ENCODE measurements at places on chromosomes 3 and 15.
A peak's percentile ranks its signal among the peaks of the same experiment; 100 is the strongest.

DNA sequence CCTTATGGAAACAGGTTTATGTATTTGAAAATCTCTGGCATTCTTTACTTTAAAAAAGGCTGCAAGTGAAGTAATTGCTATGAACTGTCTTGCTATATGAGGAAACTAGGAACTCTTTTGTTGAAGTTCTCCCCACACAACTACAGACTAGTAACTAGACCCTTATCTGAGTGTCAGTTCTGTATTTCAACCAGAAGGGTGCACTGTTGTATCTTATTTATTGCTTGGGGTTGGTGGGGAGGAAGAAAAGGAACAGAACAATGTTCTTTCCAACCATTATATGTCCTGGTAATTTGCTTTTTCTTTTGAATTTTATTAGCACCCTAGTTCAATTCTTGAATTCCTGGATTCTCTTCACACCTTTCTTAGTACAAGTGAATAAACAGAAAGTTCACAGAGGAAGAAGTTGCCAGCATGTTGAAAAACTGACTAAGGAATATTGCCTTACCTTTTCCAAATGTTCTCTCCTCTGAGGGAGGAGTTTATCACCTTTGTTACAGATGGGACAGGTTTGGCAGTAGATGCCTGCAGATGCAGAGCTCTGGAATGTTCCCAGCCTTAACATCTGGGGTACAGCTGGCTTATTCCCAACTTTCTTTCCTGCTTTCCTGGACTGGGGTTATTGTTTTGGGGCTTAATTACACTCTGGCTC lies 162.4 kb upstream of the CFAP20DC start:
- no peak for DNase-seq

- DNase-seq: no peak
Measured at GRCh38 chr15:76160426-76161152, 100.8 kb downstream of the TMEM266 start.

GRCh38 chr3:65809641-65810150 lies 229.0 kb downstream of the MAGI1 start:
- no peak for DNase-seq

GRCh38 chr3:131174752-131175151 lies 148.1 kb downstream of the NEK11 start:
- DNase-seq: no peak

- no peak for DNase-seq
Measured at GRCh38 chr3:153619268-153619667, 457.2 kb downstream of the RAP2B start.

GRCh38 chr3:61420136-61420759 lies 141.1 kb upstream of the PTPRG start:
- no peak for DNase-seq

- DNase-seq: no peak
Measured at GRCh38 chr3:81554801-81555200, 206.6 kb downstream of the GBE1 start.

DNA sequence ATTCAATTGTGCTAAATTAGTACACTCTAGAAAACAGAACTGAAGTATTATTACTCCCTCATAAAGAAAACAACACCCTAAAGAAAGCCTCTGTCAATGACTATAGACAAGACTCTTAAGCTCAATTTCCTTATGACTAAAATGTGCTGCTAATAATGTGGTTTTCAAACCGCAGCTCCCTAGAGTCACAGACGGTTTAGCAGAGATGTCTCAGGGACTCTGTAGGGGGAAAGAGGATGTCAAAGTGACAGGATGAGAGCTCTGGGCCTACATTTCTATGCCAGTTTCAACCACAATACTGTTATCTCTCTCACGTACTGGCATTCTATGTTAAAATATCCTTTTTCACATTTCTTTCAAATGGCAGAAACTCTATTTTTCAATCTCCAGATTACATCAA lies 37.6 kb upstream of the WDR49 start:
- DNase-seq: no peak

- DNase-seq: no peak
Measured at GRCh38 chr15:63369781-63370180, 11.9 kb downstream of the CA12 start.

- DNase-seq: no peak
Measured at GRCh38 chr3:113243071-113243470, 31.7 kb downstream of the BOC start.

DNA sequence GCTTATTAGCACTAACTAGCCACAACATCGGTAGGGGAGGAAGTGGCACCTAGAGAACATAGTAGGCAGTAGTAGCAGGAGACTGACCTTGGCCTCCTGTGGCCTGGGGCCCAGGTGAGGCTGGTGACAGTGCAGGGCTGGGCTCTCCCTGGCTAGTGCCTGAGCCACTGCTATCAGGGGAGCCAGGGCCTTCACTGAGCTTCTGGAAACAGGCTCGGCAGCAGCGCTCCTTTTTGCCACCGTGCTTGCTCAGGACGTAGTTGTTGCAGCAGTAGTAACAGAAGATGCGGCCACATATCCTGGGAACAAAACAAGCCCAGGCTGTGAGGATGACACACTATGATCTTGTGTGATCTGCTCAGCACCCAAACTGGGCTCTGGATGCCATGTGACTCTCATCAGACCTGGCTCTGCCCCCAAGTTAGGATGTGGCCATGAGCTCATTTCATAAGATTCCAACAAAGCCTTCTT lies 15.1 kb downstream of the CXCR6 start:
- DNase-seq: no peak

DNA sequence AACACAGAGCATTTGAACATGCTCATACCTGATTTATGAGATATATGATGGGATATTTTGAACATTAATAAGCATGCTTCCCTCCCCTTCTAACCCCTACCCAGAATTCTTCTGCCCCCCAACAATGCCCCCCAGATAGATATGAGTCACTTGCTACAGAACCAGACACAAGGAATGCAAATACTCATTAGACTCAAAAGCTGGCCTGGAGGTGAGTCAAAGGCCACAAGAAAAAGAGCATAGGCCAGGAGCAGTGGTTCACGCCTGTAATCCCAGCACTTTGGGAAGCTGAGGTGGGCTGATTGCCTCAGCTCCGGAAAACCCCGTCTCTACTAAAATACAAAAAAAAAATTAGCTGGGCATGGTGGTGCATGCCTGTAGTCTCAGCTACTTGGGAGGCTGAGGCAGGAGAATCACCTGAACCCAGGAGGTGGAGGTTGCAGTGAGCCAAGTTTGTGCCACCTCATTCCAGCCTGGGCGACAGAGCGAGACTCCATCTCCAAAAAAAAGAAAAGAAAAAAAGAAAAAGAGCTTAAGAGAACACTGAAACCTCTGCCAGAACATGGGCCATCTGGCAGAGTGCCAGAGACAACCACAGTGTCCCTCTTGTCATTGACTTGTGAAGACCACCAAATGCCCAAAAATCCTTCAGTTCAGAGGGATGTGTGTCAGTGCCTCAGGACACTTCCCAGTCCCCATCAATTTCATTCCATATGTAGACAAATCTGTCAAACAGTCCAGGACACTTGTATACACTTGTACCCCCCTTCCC lies 3.9 kb upstream of the SH3GL3 start:
- no peak for DNase-seq

GRCh38 chr3:42635111-42635510 lies 18.4 kb upstream of the ZBTB47 start:
- DNase-seq: no peak

DNA sequence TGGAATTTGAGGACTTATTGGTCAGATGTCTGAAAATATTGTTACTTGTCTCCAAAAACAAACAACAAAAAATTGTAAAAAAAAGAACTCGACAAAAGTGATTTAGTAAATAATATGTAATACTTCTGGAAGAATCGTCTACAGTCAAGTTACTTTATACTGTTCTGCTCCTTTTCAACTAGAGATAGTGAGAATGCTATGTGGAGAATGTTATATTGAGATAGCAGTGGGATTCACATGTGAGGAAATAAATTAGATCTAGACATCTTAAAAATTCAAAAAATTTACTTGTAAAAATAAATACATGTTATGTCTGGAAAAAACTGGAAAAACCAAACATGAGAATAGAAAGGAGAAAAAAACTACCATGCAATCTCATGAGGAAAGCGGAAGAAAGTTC lies 64.9 kb downstream of the SGO1 start:
- DNase-seq: no peak

DNA sequence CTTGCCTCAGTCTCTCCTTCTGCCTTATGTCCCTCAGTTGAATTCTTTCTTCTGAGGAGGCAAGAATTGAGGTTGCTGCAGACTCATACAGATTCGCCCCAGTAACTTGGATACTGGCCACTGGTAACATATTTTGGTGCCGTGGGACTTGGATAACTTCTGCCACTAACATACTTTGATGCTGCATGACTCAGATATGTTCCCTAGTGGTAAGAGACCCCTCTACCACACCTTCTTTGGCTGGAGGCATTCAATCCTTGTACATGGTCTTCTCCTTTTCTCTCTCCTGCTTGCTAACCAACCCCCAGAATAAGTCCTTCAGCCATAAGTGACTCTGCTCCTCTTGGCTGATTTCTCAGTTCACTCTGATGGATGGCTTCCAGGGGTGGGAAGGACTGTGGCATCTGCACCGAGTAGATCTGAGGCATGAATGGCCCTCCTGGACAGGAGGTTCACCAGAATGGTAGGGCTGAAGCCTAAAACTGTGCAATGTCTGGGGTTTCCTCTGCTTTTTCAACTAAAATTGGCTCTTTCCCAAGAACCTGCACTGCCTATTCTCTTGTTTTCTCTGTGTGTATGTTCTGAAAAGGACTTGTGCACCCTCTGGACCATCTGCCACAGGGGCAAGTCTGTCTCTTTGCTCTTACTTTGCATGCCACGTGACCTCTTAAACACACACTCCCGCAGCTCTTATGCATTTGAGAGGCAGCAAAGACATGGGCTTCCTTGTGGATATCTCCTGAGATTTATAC lies 55.5 kb upstream of the FSTL1 start:
- DNase-seq: no peak

DNA sequence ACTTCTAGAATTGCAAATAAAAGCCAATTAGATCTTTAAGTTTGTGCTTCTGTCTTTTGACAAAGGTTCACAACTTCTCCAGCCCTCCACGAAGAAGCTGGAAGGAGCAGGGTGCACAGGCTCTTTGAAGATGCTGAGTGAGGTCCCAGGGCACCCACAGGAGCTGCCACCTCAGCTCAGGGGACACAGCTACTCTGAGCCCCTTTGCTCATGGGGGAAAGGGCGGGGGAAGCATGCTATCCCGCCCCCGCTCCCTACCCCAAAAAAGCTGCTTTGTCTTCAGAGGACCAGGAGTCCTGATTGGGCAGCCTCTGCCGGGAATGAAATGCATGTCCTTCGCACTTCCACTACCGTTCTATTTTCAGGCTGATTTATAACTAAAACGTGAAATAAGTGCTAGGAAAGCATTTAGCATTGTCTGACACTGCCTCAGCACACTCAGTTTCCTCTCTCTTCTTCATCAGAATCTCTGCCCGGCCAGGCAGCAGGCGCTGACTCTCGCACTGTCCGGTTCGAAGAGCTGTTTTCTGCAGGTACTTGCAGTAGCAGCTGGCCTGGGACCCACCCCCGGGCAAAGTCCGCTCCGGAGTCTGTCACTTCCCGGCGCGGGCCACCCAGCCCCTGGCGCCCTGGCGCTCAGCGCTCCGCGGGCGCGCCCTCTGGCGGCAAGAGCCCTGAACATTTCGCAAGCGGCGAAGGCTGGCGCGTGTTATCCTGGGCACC lies 45.5 kb upstream of the KLHL25 start:
- DNase-seq: peak; percentile 66

GRCh38 chr15:60840703-60841411 lies 361.9 kb upstream of the ICE2 start:
- no peak for DNase-seq

GRCh38 chr3:42670051-42670576 lies 15.2 kb upstream of the KLHL40 start:
- no peak for DNase-seq

All from hippocampal formation (tissue), 2 donors.